RPMI7951 (cell line): ENCODE measurements at places on chromosomes 12 and 14.

GRCh38 chr12:68410018-68410660, 78.0 kb upstream of the MDM1 start:
- DNase-seq: no peak

DNA sequence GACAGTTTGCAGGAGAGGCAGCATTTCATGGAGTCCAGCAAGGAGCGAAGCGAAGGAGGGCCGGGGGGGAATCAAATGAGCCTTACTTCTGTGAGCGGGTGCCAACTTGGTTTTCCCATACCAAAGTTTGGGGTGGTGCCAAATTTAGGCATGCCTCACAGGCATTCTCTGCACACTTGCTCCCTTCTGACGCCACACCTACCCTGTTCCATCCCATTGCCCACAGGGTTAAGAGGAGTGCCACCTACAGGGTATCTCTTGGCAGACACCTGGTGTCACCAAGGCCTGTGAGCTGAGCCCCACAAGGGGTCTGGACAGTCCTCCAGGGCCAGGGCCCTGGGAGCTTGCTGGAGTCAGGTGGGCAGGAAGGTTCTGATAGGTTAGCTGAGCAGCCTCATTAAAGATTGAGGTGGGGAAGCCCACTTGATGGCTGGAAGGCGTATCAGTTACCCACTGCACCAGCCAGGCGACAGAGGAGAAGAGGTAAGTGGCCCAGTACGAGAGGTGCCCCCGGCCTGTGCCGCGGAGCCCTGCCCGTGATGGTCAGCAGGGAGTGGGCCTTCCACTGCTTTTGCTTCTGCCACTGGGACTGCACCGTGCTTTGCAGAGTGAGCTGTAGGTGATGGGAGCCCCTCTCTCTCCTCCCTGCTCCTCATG, 45.2 kb downstream of the DEGS2 start:
- no peak for DNase-seq

- peak; percentile 19 for DNase-seq
Observed at GRCh38 chr14:95319312-95320077, at the start of gene CLMN. Gene CLMN (minus strand): TSS chr14:95319908. CDS start chr14:95319792, 116 bp downstream.

GRCh38 chr12:20350026-20350425, 18.3 kb upstream of the PDE3A start:
- no peak for DNase-seq

- DNase-seq: no peak
Observed at GRCh38 chr12:54240971-54241588, 38.8 kb downstream of the CBX5 start.

- no peak for DNase-seq
Observed at GRCh38 chr12:118107011-118107410, 3.2 kb upstream of the VSIG10 start.

- DNase-seq: no peak
Observed at GRCh38 chr12:96098631-96099030, 63.2 kb upstream of the LTA4H start.

GRCh38 chr14:92121207-92121669, 268 bp downstream of the NDUFB1 start:
- DNase-seq: peak; percentile 37

DNA sequence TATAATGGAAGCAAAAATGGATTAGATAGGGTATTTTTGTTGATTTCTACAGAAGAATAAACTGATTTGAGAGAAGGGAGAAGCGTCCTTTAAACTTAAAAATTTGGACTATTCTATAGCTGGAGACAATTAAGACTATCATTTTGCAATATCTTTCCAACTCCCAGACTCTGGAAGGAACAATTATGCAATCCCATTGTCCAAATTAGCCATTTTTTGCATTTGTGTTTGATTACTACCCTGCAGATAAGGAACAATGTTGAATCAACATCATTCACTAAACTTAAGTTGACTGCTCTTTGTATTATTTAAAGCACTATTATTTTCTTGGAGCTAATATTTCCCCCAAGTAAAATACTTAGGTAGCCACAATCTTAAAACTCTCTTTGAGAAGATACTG, 34.8 kb upstream of the SELPLG start:
- DNase-seq: no peak

GRCh38 chr12:32027684-32028365, 68.6 kb downstream of the RESF1 start:
- no peak for DNase-seq

DNA sequence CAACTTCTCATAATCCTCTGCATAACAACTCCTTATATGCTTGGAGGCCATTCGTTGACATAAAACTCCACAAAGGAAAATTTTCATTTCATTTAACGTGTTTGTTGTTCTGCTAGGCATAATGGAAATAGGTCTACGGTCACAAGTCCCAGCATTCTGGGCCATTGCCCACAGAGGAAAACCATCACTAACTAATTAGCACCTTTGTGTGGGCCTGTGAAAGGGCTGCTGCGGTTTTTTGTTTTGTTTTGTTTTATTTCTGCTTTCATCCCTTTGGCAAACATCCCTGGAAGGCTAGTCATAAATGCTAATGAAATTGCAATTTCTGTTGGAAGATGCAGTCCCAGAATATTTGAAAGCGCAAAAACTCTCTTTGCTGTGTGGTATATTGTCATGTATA, 180.3 kb downstream of the RMST start:
- DNase-seq: no peak

GRCh38 chr12:66500841-66501240, 178.0 kb downstream of the GRIP1 start:
- no peak for DNase-seq

DNA sequence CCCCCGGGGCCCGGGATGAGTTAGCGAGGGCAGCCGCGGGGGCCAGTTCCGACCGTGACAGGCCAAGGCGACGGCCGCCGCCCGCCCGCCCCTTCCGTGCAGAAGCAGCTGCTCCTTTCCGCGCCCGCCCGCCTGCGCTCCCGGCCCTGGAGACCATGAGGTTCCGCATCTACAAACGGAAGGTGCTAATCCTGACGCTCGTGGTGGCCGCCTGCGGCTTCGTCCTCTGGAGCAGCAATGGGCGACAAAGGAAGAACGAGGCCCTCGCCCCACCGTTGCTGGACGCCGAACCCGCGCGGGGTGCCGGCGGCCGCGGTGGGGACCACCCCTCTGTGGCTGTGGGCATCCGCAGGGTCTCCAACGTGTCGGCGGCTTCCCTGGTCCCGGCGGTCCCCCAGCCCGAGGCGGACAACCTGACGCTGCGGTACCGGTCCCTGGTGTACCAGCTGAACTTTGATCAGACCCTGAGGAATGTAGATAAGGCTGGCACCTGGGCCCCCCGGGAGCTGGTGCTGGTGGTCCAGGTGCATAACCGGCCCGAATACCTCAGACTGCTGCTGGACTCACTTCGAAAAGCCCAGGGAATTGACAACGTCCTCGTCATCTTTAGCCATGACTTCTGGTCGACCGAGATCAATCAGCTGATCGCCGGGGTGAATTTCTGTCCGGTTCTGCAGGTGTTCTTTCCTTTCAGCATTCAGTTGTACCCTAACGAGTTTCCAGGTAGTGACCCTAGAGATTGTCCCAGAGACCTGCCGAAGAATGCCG, 699 bp downstream of the MGAT2 start:
- peak; percentile 69 for DNase-seq

- DNase-seq: no peak
Observed at GRCh38 chr12:115455268-115455681, 771.3 kb upstream of the TBX3 start.

DNA sequence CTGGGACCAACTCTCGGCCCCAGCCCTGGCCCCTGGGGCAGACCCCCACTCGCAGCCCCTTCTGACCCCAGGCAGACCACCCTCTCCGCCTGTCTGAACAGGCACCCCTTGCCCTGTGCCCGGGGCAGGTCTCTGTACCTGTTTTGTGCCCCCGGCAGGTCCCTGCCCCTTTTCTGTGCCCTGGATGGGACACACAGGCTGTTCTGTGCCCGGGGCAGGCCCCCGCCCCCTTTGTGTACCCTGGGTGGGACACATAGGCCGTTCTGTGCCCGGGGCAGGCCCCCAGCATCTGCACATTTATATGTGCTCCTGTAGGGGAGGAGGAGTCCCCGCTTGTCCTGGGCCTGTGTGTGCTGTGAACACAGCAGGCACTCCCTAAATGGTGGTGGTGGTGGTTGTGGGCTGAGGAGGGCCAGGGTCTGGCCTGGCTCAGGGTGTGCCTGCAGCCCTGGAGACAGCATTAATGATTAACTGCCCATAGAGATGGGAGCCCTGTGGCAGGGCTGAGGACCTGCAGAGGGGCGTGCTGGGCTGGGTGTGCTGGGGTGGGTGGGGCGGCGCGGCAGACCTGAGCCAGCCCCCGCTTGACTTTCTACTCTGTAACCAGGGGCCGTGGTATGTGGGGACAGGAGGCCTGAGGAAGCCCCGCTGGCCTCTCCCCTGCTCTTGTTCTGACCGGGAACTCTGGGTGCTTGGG, 3.7 kb downstream of the FBRSL1 start:
- no peak for DNase-seq

DNA sequence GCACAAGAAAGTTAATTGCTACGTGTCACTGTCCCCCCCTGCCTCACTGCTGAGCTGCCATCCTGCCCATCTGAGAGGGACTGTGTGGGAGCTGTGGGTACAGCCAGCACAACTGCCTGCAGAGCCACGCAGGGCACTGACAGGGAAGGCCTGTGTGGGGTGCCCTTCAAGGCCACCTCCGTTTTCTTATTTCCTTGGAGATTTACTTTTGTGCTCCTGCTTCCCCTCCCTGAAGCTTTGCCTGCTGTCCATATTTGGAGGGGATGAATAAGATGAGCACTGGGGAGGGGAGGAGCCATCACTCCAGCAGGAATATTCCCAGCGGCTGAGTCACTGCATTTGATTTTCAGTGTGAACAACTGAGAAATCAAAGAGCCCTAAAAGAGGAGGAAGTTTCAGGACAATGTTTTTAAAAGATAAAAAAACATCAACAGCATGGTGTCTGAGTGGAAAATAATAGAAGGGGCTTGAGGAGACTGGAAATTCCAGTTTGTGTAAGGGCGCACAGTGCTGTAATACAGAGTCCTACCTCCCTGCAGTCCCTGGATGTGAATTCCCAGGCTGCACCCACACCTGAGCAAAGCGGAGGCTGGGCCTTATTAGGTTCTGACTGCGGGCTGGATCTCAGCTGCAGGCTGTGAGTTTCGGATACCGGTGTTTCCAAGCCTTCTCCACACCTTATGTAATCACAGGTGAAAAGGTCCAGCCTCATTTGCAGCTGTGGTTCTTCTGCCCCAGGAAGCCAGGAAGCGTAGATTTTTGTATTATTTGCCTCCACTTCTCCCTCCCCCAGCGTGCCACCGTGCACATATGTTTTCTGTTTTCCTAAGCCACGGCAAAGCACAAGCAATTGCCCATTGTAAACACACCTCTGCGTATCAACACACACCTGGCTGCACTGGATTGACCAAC, 192.6 kb upstream of the BCL2L14 start:
- peak; percentile 82 for DNase-seq

- DNase-seq: no peak
Observed at GRCh38 chr12:34389378-34390170, 367.3 kb downstream of the ALG10 start.

GRCh38 chr14:99676657-99677056, 7.4 kb upstream of the CYP46A1 start:
- no peak for DNase-seq

DNA sequence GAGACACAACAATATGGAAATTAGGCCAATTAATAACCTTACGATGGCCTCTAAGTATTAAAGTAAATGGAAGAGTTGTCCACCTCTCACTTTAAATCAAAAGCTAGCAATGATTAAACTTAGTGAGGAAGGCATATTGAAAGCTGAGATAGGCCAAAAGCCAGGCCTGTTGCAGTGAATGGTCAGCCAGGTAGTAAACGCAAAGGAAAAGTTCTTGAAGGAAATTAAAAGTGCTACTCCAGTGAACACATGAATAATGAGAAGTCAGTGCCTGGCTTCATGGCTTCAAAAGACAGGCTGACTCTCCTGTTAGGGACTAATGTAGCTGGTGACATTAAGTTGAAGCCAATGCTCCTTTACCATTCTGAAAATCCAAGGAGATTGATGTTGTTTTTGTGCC, 135.3 kb downstream of the NDUFA12 start:
- no peak for DNase-seq

DNA sequence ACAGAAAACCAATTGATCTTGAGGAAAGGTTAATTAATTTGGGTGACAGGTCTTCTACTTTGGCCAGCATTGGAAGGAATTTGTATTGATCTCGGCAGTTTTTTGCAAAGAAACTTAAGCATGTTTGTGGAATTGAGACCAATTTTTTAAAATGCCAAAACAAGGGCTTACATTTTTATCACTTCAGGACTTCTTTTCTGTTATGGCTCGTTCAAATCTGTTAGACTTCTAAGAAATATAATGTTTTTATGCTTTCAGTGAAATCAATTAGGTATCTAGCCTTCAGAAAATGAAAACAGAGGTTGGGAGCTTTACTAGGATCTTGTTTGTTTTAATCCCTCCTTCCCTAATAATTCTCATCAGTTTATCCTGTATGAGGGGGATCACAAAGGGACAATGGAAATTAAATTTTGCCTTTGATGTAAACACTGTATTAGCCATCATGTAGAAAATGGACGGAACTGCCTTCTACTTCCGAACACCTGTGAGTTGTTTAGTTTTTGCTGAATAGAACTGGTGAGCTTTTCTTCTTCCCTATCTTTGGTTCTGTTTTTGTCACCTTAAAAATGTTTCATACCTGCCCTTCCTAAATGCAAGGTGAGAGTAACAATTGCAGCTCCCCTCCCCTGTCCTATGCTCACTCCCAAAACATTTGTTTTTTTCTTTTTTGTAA, 7.8 kb downstream of the FOXA1 start:
- DNase-seq: no peak

GRCh38 chr12:62763861-62764645, 170.9 kb downstream of the PPM1H start:
- no peak for DNase-seq
